ENCODE measurements at places on chromosomes 3 and 15. TPM values are rescaled to one million over a fixed set of nuclear protein-coding genes. Genes with fewer than 3 reads are reported as not detected.

GRCh38 chr15:89197503-89197971 is 23.8 kb downstream of the RLBP1 start:
- H3K27me3 ChIP-seq = no peaks in the 10 kb centered on the region
- H3K36me3 ChIP-seq = peaks cover 41% of the 10 kb centered on the region
- peak overlapping the region; percentile 54 for H3K27ac ChIP-seq
- no peak for DNase-seq

GRCh38 chr15:58146749-58147148 is 8.6 kb downstream of the AQP9 start:
- no peak for DNase-seq
- H3K27ac ChIP-seq = no peak overlapping the region
- no peaks in the 10 kb centered on the region for H3K4me1 ChIP-seq
- peaks cover 22% of the 10 kb centered on the region for H3K27me3 ChIP-seq
- H3K36me3 ChIP-seq = no peaks in the 10 kb centered on the region
- no peak overlapping the region for H3K4me3 ChIP-seq

Gene PATL2
- total RNA-seq = 13.5 TPM

Gene A4GNT
- not detected for total RNA-seq

GRCh38 chr15:73983211-73983727 is 8.8 kb downstream of the STOML1 start:
- DNase-seq = no peak
- peaks cover 1% of the 10 kb centered on the region for H3K27me3 ChIP-seq
- peaks cover 59% of the 10 kb centered on the region for H3K4me1 ChIP-seq
- H3K4me3 ChIP-seq = no peak overlapping the region
- H3K36me3 ChIP-seq = peaks cover 10% of the 10 kb centered on the region

DNA sequence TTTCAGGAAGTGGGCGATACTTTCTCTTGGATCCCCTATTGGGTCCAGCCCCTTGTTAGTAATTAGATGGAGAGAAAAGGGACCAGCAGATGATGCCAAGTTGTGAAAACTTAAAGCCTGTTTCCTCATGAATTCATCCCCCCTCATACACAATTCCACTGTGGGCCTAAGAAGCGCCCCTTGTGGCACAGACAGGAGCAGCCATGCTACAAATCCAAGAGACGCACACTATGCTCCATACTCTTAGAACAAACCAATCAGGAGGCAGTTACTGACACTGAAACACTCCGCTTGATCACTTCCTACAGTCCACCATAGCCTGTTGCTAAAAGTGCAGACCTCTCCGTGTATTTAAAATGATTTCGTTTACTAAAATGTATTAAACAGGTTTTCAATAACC is 111.3 kb upstream of the ARRDC4 start:
- H3K27me3 ChIP-seq = no peaks in the 10 kb centered on the region
- H3K4me1 ChIP-seq = no peaks in the 10 kb centered on the region
- H3K4me3 ChIP-seq = no peak overlapping the region
- no peak for DNase-seq
- H3K36me3 ChIP-seq = no peaks in the 10 kb centered on the region
